ENCODE measurements at places on chromosomes 16 and 17.

GRCh38 chr16:68563631-68564381, 24.7 kb downstream of the ZFP90 start:
- no peak for DNase-seq

DNA sequence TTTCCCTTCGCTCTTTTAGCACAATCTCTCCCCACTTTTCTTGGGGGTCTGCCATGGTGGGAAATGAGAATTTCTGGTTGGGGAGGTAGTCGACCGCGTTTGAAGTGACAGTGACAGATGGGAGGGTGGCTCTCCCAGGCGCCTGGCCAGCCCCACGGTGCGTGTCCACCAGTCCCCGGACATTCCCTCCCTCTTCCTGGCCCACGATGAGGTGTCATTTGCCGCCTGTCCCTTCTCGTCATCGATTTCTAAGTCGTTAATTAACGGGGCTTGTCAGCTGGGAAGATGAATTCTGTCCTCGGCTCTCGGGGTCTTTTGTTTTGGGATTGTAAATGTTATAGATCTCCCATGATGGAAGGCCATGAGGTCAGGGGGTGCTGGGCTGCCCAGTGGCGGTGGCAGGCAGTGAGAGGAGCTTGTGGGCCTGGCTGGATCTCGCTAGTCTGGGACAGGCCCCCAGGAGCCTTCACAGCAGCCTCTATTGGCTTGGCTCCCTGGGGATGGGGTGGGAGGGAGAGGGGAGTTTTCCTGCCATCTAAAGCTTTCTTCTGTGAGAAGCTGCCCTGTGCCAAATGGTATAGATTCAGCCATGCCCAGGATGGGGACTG, 164.2 kb downstream of the MRM1 start:
- DNase-seq, result no peak

DNA sequence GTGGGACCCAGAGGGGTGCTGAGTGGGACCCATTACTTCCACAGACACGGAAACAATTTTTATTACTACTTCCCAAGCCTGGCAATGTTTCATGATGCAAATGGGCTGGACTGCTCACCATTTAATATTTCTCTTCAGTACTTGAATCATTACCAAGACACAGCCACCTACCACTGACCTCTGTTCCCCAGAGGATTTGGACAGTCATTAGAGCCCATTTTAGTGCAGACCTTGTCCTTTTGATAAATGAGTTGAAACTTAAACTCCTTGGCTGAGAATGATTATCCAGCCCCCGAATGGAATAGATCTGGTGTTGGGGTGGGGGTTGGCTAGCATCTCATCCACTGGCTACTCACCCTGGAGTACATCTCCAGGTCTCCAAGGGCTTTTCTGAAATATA, 33.6 kb upstream of the APOH start:
- DNase-seq, result no peak

DNA sequence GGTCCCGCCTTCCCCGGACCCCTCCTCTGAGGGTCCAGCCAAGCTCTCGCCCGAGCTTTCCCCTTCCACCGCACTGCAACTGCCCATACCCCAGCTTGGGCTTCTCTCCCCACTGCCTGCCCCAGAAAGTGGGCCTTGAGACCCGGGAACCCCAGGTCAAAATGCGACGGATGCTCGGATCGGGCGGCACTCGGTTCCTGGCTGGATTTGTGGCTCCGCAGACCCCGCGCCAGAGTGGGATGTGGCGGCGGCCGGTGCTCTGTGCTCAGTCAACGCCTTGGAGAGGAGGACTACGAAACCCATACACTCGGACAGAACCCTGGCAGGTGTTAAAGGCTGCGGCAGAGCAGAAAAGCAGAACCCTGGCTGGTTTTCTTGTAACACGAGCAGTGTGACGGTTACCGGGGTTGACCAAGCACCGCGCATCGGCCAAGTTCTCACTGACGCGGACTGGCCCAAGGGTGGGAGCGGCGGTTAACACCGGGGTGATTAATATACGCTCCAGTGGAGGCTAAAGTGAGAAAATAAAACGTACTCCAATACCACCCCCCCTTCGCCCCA, 885 bp upstream of the SLFN13 start:
- DNase-seq, result no peak

- no peak for DNase-seq
These were observed 31.1 kb downstream of the C16orf82 start for GRCh38 chr16:27097800-27098230.

GRCh38 chr17:78419970-78420815, 41.7 kb downstream of the PGS1 start:
- no peak for DNase-seq

DNA sequence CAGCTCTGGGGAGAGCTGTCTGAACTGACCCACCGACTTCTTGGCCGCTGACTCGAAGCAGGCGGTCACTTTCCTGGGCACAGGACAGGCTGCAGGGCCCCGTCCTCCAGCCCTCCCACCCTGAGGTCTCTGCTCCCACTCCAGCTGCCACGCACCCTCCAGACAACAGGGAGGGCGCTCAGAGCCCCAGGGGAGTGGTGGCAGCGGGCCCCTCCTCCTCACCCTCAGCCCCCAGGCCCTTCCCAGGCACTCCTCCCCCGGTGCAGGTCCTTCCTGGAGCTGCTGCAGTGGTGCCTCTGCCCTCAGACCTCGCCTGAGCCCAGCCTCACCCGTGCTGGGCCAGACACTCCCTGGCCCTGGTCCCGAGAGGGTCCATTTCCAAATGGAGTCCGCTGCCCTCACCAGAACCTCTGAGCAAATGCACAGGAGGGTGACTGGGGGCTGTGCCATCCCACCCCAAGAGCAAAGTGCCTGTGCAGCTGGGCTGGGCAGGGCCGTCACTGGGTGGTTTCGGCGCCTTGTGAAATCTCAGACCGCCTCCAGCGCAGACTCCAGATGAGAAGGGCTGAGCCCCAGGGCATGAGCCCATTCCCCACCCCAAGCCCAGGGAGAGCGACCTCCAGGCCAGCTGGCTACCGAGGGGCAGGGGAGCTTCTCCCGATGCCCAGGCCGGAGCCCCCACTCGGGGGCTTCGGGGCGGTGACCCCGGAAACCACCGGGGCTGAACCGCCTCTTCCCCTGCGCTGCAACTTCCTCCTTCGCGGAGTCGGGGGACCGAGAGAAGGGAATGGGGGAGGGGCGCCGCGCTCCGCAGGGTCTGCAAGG, 717 bp downstream of the CYBA start:
- DNase-seq, result peak; percentile 75

DNA sequence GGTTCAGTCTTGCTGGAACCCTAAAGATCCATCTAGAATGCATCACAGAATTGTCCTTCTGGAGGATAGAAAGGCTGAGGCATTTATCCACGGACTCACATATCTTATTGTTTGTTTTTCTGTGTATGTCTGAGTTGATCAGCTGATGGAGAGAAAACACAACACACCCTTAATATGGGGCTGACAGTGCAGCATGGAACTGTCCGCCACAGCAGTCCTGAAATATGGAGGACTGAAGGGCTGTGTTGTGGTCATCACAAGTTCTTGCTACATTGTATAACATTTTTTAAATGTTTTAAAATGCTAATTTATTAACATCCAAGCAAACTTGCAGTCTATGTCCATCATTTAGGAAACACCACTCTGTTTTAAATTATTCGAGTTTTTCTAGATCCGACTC, 448.9 kb upstream of the ERCC4 start:
- DNase-seq, result no peak

GRCh38 chr17:57675427-57676387, 69.4 kb downstream of the CCDC182 start:
- no peak for DNase-seq

GRCh38 chr16:25224731-25225319, 8.1 kb downstream of the AQP8 start:
- no peak for DNase-seq

DNA sequence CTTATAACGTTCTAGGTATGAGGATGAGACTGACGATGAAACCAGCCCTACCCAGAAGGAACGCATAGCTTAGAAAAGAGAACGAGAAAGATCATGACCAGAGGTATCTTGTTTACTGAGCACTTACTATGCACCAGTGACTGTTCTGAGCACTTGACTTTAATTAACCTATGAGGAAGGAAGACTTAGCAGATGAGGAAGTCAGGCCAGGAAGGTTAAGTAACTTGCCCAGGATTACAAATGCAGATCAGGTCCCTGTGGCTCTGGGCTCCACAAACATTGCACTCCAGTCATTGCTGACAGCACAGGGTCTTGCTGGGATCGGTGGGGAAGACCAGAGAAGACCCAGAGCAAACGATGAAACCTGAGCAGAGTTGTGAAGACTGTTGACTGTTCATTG, 7.1 kb downstream of the KRT13 start:
- DNase-seq, result no peak

DNA sequence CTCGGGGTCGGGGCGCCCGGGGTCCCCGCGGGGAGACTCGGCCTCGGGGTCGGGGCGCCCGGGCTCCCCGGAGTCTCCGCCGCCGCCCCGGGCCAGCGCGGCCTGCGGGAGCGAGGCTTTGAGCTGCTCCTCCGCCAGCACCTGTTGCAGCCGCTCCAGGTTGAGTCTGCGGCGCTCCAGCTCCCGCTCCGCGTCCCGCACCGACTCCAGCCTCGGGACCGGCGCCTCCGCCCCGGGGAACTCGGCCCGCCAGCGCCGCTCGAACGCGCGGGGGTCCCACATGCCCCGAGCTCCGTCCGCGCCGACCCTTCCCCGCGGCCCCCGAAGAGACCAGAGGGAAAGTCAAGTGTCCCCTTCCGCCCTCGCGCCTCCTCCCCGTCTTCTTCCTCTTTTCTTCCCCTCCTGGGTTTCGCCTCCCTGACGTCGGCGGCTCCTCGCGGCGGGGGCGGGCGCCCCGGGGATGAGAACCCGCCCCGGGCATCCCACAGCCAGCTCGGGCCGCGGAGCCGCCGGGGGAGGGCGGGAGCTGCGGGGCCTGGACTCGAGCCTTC, 40.8 kb upstream of the BHLHA9 start:
- no peak for DNase-seq

DNA sequence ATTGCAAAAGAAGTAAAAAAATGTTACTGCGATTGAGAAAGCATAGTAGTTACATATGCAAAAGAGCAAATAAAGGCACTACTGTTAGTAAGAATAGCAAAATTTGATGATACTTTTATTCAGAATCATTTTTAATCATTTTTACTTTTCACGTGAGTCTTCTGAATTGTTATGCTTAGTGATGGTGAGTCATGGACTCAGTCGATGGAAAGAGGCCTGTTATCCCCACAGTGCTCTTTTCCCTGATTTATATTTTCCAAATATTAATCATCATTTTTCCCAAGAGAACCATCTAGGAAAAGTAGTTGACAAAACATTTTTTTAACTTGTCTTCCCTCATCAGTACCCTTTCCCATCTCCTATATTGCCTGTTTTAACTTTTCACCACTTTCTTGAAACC, 181.1 kb downstream of the CHD9 start:
- no peak for DNase-seq

DNA sequence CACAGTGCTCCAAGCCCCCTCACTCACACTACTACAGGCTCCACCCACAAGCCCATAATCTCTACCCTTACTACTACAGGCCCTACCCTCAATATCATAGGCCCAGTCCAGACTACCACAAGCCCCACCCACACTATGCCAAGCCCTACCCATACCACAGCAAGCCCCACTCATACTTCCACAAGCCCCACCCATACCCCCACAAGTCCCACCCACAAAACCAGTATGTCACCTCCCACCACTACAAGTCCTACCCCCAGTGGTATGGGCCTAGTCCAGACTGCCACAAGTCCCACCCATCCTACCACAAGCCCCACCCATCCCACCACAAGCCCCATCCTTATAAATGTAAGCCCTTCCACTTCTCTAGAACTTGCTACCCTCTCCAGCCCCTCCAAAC, 13.8 kb downstream of the RIPOR1 start:
- DNase-seq, result peak; percentile 53

GRCh38 chr17:80277751-80278671, 17.4 kb downstream of the RNF213 start:
- no peak for DNase-seq

- no peak for DNase-seq
These were observed 10.7 kb upstream of the SMTNL2 start for GRCh38 chr17:4573669-4574068.

- peak; percentile 94 for DNase-seq
These were observed 102.6 kb upstream of the CREBBP start for GRCh38 chr16:3983081-3983520.

DNA sequence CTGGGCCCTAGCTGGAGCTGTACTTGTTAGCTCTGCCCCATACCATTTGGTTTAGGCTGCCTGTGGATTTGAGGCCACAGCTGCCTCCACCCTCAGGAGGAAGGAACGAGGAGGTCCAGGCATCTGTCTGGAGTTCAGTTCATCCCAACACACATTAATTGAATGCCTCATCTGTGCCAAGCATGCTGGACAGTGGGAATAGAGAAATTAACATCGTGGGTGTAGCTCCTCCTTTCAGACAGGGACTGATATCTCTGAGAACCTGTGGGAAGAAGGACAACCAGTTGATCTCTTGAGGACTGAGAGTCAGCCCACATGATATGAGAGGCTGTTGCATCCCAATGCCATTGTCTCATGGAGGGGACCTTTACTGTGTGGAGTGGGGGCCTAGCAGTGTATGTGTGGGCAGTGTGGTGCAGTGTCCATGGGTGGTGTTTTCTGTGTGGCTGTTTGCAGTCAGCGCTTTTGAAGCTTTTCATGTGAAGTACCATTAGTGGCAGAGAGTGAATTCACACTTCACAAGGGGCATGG, 29.4 kb upstream of the DDX52 start:
- DNase-seq, result no peak

- no peak for DNase-seq
These were observed 1.9 kb downstream of the CMC2 start for GRCh38 chr16:81004646-81005353.

DNA sequence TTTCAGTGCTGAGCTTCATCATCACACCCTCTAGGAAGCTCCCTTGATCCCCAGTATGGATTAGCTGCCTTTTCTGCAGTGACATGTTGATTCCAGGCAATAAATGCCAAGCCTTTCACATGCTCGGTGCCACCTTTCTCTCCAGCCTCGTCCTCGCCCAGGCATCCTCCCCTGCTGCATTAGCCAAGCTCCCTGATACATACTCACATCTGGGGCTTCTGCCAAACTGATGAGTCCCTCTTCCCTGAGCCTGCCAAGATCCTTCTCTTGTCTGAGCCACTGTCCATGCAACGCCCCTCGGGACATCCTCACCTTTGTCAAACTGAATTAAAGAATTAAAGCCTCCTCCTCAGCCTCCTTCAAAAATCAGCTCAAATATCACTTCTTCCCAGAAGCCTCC, 538.5 kb upstream of the CDH11 start:
- no peak for DNase-seq

DNA sequence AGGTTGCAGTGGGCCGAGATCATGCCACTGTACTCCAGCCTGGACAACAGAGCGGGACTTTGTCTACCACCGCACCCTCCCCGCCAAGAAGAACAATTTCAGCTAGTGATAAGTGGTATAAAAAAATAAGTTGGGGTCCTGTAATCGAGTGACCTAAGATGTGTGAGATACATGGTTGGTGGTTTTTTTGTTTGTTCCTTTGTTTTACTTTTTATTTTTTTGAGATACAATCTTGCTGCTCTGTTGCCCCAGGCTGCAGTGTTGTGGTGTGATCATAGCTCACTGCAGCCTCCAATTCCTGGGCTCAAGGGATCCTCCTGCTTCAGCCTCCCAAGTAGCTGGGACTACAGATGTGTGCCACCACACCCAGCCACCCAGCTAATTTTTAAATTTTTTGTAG, 58.7 kb downstream of the PITPNC1 start:
- DNase-seq, result no peak

- DNase-seq, result no peak
These were observed 30.8 kb downstream of the BEAN1 start for GRCh38 chr16:66457888-66458287.

- no peak for DNase-seq
These were observed 1.4 kb upstream of the HS3ST3B1 start for GRCh38 chr17:14299280-14300141.
